IPS-NIHi11 (cell line): ENCODE measurements at places on chromosomes 4 and X.
A peak's percentile ranks its signal among the peaks of the same experiment; 100 is the strongest.

GRCh38 chr4:24544208-24544988 is 40.0 kb downstream of the DHX15 start:
- no peak for DNase-seq

- peak; percentile 7 for DNase-seq
These were observed 10.2 kb upstream of the ATP6AP2 start for GRCh38 chrX:40570346-40571093.

DNA sequence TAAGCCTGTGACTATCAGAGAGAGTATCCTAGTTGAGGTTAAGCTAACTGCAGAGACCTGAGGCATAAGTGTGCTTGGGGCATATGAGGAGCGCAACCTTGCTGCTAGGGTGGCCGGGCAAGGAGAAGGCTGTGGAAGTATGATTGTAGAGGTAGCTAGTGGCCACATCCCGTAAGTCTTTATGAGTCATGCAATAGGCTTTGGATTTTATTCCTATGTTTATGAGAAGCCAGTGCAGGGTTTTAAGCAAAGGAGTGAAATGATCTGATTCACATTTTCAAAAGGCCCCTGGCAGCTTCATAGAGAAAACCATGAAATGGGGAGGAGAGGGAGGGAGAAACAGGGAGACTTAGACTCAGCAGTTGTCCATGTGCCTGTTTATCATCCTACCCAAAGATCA is 92.1 kb upstream of the WDFY3 start:
- no peak for DNase-seq

DNA sequence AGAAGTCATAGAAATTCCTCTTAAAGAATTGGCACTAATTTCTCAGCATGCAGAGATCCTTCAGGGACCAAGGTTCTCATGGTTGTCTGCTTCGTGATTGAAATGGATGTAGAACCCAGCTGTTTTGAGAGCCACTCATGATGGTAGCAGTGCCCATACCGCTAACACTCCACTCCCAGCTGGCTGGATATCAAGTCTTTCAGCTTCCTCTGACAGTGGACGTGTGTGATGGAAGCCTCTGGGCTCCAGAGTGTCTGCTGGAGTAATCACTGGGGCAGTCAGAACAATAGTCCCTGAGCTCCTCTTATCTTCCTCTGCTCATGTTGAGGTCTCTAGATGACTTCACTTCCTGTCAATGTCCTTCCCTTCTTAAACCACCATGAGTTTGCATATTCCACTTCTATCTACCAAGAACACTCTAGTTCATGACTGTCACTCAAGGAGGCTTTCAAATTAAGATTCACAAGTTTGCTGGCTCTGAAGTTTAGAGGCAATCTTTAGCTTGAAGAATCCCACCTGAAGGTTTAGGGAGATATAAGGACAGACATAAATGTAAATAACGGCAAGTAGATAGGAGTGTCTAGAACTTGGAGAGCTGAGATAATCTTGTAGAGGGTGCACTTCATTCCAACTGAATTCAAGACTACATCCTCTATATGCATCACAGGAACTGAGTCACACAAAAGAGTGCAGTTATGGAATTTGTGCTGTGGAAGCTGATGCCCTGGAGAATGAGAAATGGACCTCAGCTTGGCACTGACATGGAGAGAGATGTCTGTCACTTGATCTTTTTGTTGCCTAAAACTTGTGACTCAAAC is 64.5 kb upstream of the WDR1 start:
- no peak for DNase-seq

DNA sequence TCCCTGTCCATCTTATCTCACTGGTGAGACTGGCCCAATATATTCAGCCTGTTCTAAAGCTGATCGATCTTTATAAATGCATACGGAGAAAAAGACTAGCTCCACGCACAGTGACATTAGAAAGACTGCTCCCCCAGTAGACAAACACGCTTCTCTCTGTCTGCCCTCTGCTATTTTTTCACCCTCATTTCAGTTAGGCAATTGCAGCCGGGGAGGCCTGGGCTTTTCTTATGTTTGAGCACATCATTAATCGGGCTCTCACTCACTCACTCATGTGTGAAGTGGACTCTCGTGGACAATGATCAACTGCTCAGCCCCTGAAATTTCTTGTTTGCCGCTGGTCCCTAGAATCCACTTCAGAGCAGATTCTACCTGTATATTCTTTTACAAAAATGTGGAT is 824.7 kb upstream of the TENM3 start:
- no peak for DNase-seq

DNA sequence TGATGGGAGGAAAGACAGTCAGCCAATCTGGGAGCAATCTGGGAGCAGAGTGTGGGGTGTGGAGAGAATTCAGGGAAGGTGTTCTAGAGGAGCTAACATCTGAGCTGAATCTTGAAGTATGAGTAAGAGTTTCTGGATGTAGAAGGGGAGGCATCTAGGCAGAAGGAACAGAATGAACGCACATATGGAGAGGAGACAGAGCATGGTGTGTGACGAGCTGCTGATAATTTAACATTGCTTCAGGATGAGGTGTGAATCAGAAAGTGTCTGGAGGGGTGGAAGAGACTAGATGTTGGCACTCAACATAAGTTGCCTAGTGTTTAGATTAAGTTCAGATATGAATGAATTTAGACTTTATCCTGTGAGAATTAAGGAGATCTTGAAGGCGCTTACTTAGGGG is 58.9 kb downstream of the CPE start:
- no peak for DNase-seq

DNA sequence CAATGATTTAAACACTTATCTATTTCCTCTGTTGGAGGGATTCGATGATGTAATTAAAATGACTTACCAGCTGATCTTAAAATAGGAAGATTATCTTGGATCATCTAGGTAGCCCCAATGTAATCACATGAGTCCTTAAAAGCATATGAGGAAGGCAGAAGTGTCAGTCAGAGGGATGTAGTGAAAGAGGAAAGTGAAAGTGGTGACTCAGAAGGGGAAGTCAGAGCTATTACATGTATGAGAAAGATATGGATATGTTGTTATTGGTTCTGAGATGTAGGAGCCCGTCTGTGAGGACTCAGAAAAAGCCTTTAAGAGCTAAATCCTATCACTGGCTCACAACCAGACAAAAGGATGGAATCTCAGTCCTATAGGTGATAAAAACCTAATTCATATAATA is 456.4 kb downstream of the DACH2 start:
- no peak for DNase-seq

DNA sequence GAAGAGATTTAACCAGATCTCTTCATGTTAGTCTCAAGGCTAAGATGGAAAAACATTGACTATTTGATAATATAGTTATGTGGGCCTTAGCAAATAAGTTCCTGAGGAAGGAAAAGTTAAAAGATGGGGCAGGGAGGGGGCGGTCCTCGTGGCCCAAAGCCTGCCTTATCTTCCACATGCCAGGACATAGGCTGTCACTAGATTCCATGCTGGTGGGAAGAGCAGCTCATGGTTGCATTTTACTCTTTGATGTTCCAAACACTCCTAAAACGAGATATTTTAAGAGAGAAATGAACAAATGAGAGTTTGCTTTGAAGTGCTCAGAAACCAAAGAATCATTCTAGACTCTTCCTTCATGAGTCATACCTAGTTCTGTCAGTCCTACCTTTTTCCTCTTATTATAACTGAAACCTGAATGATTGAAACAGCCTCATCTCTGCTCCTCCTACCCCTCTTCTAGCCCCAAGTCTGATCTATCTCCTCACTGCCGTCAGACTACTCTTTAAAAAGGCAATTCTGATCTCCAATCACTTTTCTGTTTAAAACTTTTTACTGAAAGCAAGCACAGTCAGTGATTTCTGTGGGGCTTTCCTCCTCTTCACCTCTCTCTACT is 25.1 kb downstream of the RAB9B start:
- DNase-seq, result no peak

DNA sequence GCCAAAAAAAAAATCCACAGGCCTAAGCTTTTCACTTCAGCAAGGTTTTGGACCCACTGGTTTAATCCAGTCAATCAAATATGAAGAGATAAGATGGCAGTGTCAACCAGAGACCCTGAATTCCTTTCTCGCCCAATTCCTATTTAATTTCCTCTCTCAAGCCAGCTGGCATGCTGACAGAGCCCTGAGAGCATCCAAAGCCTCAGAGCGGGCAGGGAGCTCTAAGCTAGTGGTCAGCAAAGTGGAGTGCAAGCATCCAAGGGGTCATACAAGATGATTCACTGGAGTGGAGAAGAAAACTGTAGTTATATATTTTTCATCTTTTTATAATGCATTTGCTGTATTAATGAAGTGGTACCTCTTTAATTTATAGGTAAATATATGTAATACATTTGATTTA is 37.8 kb upstream of the PRPS2 start:
- DNase-seq, result no peak

GRCh38 chr4:106421441-106422296 is 53.1 kb upstream of the GIMD1 start:
- no peak for DNase-seq

- DNase-seq, result no peak
These were observed 9.7 kb downstream of the GRIPAP1 start for GRCh38 chrX:48992341-48992740.

DNA sequence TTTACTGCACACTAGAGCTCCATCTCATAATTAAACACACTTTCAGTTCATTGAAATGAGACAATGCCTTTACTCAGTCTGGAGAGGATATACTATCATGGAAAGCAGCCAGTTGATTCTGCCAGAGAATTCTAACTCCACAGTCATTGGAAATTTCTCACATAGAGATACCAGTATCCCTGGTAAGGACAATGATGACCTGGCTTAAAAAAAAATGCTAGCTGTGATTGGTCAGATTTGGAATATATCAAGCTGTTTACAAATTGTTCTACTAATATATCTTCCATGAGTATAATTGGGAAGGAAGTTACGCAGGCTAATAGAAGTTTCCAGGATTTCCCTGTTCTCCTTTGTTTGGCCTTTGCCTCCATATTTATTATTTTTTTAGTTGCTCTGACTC is 34.5 kb upstream of the TLL1 start:
- no peak for DNase-seq

GRCh38 chrX:28757290-28757689 is 170.0 kb downstream of the IL1RAPL1 start:
- no peak for DNase-seq

- DNase-seq, result no peak
These were observed 226.0 kb downstream of the RPA4 start for GRCh38 chrX:97109730-97110129.

- peak; percentile 17 for DNase-seq
These were observed 1523.7 kb downstream of the ARAP2 start for GRCh38 chr4:34720571-34720970.

DNA sequence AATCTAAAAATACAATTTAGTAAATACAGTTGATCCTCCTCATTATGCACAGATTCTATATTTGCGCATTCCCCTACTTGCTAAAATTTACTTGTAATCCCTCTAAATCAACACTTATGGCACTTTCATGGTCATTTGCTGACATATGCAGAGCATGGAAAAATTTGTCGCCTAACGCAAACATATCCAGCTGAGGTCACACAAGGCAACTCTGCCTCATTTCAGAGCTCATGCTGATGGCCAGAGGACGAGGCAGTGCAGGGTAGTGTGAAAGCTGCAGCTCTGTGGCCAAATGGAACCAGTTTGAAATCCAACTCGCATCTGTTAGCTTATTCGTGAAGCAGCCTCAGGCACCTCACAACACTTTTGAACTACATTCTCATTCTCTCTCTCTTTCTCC is 39.7 kb upstream of the KLHL2 start:
- no peak for DNase-seq

GRCh38 chr4:184825141-184825895 is 450 bp downstream of the ACSL1 start:
- DNase-seq, result no peak
